ENCODE measurements at places on chromosomes 6 and 20.

DNA sequence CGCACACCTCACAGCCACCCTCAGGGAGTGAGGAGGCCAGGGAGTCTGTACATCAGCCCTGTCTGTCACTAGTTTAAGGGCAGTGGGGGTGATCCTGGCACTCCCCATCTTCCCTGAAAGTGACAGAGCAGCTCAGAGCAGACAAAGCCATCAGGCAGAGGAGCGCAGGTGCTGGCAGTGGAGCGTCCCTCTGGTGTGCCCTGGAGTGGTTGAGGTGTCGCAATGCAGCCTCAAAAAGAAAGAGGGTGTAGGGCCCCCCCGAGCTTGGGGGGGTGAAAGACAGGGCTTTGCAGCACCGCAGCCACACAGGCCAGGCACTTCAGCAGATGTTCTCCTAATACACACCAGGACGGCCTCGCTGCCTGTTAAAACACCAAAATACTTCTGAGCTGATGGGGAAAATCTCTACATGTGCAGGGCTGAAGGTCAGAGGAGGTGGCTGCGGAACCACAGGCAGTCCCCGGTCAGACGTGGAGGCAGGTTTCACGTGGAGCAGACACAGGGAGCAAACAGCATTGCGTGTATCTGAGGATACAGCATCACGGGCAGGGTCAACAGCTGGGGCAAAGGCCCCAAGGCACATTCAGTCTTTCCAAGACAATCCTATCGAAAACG lies 69.5 kb downstream of the PREX1 start:
- DNase-seq, result peak; percentile 19

GRCh38 chr6:29617782-29618554 lies 15.0 kb downstream of the GABBR1 start:
- DNase-seq, result no peak

GRCh38 chr20:20864351-20865096 lies 152.1 kb upstream of the RALGAPA2 start:
- peak; percentile 76 for DNase-seq

- DNase-seq, result no peak
Observed at GRCh38 chr20:20740541-20740940, 28.1 kb upstream of the RALGAPA2 start.

DNA sequence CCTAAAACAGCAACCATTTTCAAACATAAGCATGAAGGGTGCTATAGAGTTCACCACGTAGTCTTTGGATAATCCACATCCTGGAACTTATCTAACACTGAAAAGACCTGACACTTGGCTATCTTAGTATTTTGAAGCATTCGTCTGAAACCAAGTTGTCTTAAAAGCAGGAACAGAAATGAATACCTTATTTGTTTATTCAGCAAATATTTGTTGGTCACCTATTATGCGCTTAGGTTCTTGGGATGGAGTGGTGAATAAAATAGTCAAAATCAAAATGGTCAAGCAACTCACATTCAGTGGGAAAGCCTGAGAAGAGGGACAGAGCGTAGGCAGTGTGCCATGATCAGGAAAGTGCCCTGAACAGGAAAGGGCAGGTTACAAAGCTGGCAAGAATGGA lies 188.4 kb upstream of the COL21A1 start:
- DNase-seq, result no peak

DNA sequence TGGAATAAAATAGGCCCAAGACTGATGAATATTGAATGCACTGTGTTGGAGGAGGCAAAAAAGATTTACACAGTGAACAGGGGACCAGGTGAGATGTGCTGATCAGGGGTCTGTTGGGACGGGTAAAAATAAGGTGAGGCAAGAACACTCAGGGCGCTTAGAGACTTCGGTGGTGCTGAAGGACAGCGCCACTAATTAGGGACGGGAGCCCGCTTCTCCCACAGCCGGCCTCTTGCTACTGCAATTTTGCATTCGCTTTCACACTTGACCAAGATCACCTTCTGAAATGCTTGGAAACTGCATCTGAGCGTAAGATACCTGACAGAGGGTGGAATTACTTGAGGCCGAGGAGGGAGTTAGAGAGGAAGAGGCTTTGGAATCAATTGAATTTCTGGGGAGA lies 7.3 kb downstream of the TFAP2D start:
- no peak for DNase-seq

DNA sequence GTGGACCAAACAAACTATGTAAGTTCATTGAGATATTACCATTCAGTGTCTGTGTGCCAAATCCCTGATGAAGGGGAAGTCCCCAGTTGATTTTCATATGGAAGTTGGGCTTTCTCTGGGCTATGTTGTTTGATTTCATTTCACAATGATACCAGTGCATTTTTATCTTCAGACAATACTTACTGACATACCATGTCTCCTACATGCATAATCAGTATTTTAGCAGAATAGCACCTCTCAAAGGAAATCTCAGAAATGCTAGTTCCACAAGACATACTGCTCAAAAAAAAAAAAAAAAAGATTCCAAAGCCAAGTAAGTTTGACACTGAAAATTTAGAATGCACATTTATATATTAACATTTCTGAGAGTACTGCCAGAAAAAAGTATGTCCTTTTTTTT lies 168.8 kb upstream of the RNF217 start:
- DNase-seq, result peak; percentile 46

DNA sequence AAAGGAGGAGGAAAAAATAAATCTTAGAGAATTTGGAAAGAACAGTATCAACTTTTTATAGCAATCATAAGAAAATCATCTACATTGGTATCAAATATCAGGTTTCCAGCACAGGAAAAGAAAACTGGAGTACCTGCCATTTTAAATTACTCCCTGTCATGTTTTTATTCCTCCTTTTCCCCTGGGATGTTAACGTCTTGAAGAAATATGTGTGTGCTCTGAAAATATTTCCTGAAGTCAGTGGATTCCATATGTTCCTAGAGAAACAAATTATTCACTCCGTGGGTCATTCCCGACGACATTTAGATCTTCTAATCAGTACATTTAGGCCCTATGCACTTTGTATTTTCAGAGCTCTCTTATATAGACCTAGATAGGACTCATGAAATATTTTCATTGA lies 42.0 kb upstream of the RSPO3 start:
- DNase-seq, result peak; percentile 46

DNA sequence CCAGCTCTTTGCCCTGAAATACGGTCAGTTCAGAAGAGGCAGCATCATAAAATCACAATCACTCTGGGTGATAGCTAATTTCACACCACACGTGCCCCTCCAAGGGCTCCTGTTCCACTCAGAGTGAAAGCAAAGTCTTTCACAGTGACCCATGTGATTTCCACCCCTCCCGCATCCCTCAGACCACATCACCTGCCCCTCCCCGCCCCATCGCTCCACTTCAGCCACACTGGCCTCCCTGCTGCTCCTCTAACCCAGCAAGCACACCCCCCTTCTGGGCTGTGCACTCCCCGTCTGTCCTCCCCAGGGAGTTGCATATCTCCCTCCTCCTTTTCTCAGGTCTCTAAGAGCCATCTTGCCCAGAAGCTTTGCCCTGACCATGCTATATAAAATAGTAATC lies 74.5 kb downstream of the PSMG4 start:
- peak; percentile 72 for DNase-seq

- DNase-seq, result no peak
Observed at GRCh38 chr6:54877713-54878317, 31.2 kb downstream of the FAM83B start.

DNA sequence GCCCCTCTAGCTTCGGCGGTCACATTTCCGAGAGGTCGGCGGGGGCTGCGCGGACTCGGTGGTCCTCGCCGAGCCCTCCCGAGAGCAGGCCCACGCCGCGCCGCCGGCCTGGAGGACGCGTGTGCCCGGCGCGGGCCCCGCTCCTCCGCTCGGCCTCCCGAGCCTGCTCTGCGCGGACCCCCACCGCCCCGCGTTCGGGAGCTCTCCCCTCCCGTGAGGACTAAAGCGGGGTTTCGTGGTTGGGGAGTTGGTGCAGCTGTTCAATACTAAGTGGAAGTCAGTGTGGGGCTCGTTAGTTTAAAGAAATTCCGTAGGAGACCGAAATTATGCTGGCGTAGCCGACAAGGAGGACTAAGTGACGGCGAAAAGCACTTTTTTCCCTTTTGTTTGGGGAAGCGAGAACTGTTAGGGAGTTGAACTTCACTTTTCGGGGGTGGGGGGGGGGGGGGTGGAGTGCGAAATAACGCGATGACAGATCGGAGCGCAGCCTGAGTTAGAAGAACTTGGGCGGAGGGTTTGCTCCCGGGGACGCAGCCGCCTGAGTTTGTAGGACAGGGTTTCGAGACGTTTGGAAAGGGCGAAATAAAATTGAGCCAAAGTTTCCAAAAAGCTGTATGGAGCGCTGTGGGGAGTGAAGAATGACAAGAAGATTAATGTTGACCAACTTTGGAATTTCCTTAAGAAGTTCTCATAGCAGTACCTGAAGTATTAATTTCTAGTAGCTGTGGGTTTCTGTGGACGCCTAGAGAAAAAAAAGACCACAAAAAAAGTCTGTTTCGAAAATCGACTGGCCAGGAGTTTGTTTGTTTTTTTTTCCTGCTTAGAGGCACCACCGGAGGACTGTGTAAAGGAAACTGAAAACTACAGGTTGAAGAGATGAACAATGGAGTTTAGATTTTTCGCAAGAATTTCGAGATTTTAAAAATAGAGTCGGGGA lies 1.4 kb downstream of the QKI start:
- DNase-seq, result peak; percentile 74

- DNase-seq, result peak; percentile 80
Observed at GRCh38 chr6:125781314-125781868, 9.4 kb upstream of the NCOA7 start.

DNA sequence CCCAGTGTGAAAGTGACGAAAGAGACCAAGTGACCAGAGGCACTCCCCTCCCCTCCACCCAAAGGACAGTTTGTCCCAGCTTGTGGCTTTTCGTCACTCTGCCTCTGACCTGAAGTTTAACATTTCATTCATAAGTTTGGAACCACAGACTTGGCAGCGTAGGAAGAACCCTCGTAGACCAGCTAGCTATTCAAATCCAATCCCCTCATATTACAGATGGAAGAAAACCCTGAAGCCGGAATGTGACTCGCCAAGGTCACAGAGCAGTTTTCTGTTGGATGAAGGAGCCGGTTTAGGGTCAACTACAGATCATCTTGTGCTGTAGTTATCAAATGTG lies 3.9 kb upstream of the SYS1 start:
- no peak for DNase-seq

DNA sequence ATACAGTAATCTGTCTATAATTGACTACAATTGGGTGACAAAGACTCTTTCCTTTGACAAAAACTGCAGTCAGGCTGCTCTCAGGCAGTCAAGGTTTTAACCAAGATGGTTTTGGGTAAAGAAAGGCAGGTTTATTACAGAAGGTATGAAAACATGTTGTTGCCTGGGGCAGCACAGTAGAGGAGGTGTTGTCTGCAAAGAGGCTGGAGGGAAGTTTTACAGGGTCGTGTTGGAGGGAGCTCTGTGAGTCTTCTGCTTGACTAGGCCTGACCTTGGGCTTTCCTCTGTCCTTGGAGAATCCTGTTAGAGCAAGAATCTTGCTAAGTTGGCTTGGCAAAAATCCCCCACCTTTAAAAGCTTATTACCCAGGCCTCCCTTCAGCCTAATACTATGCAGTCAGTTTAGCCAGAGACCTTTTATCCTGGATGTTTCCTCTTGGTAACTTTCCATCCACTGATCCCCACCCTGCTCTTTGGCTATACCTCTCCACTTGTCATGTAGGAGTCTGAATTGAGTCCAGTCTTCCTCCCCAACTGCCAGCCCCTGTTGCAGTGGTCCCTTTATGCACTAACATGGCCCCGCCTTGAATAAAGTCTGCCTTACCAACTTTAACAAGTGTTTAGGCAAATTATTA lies 143.0 kb upstream of the SLC22A16 start:
- no peak for DNase-seq

DNA sequence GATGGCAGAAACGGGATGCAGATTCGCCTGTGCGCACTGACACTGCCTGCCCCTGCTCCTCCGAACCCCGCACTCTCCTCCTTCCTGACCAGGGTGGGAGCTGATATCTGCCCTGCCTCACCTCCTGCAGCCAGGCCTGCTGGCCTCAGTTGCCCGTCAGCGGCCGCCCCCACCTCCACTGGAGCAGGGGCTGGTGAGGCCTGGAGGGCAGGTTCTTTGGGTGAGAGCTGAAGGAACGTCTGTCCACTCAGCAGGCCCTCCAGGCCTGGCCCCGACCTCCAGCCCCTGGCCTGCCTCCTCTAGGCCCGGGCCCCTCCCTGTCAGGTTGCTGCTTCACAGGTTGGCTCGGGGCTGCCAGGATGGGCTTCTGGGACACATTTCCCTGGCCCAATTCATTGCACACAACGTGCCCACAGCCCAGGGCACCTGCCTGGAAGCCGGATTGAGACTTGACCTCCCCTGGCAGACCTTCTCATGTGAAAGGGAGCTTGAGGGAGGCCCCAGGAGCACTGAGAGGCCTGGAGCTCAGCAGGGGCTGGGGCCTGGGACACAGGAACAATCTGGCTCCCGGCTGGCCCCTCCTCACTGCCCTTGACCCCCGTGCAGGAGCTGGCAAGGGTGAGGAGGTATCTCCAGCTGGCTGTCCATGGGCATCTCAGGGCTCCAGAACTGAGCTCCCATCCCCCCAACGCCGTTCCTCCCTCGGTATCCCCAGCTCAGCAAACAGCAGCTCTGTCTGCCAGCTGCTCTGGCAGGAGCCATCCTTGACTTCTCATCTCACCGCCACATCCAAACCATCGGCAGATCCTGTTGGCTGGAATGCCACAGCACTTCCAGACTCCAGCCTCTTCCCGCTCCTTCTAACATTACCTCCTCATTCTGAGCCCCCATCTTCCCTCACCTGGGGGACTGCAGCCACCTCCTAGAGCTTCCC lies 39.5 kb downstream of the SPDEF start:
- DNase-seq, result no peak

DNA sequence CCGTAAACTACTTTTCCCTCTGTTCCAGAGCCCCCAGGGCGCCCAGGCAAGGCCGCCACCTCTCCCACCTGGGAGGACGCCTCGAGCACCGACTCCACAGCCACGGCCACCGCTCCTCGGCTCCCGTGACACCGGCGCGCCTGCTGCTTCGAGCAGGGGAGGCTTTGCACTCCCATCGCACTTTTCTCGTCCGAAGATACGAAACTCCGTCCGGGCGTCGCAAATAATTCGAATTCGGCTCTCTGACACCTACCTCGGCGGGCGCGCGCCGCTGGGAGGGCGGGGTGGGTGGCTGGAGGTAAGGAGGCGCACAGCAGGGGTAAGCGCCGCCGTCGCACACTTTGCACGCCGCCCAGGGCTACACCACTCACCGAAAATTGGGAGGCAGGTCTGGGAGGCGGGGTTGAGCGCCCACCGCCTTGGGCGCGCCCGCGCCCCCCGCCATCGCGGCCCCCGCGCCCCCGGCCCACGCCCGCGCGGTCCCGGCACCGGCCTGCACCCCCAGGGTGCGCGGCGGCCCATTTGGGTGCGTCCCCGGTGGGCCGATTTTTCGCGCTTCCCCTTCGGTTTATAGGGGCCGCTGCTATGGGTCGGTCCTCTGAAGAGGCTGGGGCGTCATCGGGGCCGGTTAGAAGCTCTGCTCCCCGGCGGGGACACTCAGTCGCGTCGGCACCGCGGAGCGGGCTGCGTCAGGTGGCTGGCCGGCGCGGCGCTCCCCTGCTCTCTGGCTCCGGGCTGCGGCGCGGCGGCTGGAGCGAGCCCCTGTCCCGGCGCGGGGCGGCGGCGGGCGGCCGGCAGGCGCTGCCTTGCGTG lies 36.2 kb downstream of the GNAS start:
- DNase-seq, result peak; percentile 89

- DNase-seq, result no peak
Observed at GRCh38 chr6:75306064-75306463, 21.5 kb upstream of the TMEM30A start.

- peak; percentile 18 for DNase-seq
Observed at GRCh38 chr6:137389150-137389704, 105.0 kb downstream of the OLIG3 start.

- peak; percentile 36 for DNase-seq
Observed at GRCh38 chr20:39778847-39779604, 816.9 kb downstream of the DHX35 start.

All from NCI-H69 (cell line).